ENCODE measurements at places on chromosomes 16 and 17.

DNA sequence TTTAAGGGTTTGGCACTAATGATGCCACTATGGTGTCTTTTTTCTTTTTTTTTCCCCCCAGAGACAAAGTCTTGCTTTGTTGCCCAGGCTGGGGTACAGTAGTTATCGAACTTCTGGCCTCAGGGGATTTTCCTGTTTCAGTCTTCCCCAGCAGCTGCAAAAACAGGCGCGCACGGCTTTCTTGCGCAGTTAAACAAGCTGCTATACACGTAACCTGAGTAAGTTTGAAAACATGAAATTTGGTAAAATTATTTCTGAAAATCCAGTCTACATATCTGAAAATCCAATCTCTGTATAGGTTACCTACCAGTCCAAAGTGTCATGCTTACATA lies 11.8 kb downstream of the TEX14 start:
- no peak for DNase-seq

DNA sequence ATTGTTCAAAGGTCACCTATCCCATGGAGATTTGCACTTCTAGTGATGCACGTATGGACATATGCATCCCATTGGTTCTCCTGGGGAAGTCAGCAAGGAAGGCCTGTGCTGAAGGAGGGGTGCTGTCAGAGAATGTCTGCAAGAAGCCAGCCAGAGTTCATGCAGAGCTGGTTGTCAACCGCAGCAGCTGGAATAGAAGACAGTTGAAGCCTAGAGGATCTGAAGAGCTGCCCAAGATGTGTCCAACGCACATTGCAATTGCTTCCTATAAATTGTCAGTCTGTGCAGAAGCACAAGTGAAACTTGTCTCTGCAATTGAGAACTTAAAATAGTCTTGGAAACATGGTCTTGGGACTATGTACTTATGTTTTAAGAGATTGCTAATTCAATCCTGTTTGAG lies 82.1 kb upstream of the CNTNAP4 start:
- DNase-seq = no peak

GRCh38 chr17:60163108-60163784 lies 13.5 kb downstream of the CA4 start:
- DNase-seq = peak; percentile 40

GRCh38 chr17:46270032-46270431 lies 24.9 kb upstream of the LRRC37A start:
- DNase-seq = no peak

GRCh38 chr17:53499277-53499676 lies 323.4 kb upstream of the KIF2B start:
- no peak for DNase-seq

DNA sequence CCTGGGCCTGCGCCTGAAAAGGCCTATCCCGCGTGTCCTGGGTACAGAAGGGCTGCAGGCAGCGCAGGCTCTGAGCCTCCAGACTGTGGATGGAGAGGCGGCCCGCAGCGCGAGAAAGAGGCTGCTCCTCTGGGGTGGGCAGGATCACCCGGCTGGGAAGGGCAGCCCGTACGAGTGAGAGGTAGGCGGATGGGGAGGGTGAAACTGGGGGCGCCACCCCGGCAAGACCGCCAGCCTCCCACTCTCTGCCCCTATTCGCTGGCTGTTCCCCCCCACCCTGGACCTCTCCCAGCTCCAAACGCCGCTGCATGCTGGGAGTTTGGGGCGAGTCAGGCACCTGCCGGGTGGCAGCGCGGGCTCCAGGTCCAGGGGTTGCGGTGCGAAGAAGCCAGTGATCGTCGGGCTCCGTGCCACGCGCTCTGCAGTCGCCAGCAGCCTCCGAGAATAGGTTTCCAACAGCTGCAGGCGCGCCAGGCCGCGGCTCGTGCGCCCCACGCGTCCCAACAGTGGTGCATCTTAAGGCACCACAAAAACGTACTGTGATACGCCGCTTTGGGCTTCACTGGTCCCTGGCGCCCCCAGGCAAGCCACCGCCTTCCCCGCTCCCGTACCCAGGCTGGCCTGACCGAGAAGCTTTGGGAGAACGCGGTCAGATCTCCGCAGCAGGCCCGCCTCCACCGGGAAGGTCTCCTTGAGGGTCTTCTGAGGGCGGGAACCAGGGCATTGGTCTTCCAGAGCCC lies 1.1 kb downstream of the NOXO1 start:
- DNase-seq = no peak

All from erythroblast (primary cell).